MG63 (cell line): ENCODE measurements at places on chromosomes 3 and 15. TPM values are rescaled to one million over a fixed set of nuclear protein-coding genes. Genes with fewer than 3 reads are reported as not detected.

DNA sequence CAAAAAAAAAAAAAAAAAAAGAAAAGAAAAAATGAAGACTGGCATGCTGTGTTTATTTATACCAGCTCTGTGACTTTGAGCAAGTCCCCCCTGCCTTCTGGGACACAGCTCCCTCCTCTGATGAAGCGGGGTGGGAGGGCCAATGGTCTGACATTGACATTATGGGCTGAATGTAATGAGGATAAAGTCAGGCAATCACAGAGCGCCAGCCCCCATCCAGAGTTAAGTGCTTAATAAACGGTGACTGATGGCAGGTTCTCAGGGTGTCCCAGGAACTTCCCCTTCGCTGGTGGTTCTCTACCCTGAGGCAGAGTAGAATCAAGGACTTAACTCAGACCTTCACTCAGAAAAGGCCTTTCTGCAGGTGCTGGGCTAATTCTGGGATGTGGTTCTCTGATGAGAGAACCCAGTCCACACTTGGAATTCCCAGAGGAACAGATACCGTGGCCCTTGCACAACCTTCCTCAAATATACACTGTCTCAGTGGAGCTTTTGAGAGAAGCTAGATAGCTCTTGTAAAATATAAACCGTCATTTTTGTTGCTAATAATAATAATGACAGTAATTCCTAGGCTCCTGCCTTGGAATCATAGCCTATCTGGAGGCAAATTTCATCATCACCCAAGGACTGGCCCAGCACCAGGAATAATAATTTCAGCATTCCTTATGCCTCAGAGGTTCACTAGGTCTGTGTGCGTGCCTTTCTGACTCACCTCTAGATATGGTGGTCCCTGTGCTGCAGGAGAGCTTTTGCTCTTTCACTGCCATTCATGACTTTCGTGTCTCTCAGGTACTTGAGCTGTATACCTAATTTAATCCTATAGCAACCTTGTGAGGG, 115.8 kb downstream of the RPLP1 start:
- DNase-seq, result peak; percentile 68

- peak; percentile 42 for DNase-seq
Observed at GRCh38 chr3:141237701-141238521, 6.3 kb downstream of the PXYLP1 start.

- no peak for DNase-seq
Observed at GRCh38 chr3:494190-494589, 297.6 kb downstream of the CHL1 start.

CDCP1 gene
- 0.03 and 1.3 TPM in 2 replicates for total RNA-seq

DNA sequence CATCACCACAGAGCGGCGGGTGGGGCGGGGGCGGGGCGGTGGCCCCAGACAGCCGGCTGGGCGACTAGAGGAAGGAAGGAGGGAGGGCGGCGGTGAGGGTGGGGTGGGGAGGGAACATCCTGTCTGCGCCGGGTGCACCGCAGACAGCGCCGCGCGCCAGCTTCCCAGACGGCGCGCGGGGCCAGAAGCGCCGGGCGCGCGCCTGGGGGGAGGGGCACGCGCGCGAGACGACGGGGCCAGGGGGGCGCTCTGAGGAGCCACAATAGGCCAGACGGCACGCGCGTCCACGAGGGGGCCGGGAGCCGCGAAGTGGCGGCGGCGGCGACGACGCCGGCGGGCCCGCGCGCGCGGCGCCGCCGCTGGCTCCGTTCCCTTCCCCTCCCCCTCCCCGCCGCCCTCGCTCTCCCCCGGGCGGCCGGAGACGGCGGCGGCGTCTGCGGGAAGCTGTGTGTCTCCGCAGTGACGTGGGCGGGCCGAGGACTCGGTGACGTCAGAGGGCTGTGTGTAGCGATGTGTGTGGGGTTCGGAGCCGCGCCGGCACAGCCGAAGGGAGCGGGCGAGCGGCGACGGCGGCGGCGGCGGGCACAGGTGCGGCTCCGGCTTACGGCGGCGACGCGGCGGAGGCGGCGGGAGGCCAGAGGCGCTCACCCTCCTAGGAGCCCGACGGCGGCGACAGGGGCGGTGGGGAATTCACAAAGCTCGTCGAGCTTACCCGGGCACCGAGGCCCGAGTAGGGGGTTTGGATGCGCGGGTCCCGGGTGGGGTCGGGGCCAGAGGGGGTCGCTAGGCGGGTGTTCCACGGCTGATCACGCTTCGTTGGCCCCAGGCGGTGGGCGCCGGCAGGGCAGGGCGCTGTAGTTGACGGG, at the start of gene SKIL:
Gene SKIL (plus strand): TSS at position 540 of the 866 bp plus-strand sequence. CDS start 2,617 bp downstream, outside the sequence.
- DNase-seq, result peak; percentile 98

DNA sequence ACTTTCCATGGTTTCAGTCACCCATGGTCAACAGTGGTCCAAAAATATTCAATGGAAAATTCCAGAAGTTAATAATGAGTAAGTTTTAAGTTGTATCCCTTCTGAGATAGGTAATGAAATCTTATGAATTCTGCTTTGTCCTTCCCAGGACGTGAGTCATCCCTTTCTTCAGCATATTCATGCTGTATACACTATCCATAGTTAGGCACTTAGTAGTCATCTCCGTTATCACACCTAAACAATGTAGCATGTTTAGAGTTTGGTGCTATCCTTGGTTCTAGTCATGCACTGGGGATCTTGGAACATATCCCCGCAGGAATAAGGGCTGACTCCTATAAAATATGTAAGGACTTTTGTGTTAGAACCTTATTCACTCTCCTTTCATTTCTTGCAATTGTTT, 153.2 kb downstream of the UNC13C start:
- DNase-seq, result no peak

- DNase-seq, result no peak
Observed at GRCh38 chr15:46879032-46879770, 838.1 kb upstream of the SEMA6D start.

- DNase-seq, result no peak
Observed at GRCh38 chr3:63841704-63842103, 21.9 kb downstream of the THOC7 start.

DNA sequence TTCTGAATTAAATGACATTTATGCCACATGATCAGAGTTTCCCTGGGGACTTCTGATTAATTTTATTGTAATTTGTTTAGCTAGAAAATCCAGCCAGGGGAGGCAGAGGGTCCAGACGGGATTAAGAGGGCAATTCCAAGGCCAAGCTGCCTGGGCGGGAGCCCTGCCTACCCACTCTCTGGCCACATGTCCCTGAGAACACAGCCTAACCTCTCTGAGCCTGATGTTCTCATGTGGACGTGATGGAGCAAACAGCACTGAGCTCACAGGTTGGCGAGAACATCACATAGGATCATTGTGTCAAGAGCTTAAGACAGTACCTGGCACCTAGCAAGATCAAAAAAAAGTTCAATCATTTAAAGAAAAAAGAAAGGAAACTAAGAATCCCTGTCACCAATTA, 1.0 kb downstream of the LRRC2 start:
- DNase-seq, result no peak

SMCO1 gene
- total RNA-seq, result not detected in 2 replicates

DNA sequence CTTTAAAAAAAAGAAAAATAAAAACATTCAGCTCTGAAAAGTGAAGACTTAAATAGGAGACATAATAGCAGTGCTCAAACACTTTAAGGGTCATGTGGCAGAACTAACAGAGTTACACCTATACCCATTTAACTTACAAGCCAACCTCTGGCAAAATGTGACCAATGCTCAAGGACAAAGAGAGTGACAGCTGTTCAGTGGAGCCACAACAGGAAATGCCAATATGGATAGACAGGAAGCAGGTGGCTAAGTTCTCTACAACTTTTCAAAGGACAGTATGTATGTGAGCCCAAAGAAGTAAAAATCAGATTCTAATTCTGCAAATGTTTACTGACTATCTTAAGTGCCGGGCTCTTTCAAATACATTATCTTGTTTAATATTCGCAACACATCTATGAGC, 3.4 kb downstream of the TMCC1 start:
- no peak for DNase-seq

GRCh38 chr3:197889204-197889930, 60.6 kb upstream of the RPL35A start:
- no peak for DNase-seq

P2RY13 gene
- total RNA-seq, result not detected in 2 replicates

DNA sequence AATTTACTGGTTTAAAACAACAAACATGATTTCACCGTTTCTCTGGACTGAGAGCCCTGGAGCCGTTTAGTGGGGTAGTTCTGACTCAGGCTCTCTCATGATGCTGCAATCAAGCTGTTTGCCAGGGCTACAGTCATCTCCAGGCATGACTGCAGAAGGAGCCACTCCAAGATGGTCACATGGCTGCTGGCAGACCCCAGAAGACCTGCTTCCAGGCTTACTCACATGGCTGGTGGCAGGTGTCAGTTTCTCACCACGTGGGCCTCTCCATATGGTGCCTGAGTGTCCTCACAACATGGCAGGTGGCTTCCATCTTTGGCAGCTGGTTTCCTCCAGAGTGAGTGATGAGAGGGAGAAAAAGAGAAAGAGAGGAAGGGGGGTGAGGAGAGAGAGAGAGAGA, 378.3 kb upstream of the RGMA start:
- DNase-seq, result peak; percentile 86
